Stimulated activated CD4-positive, alpha-beta T cell treated with anti-CD3 and anti-CD28 coated beads, Interleukin-1b, Interleukin-23, amount 100 ng/mL, for 1 hour (primary cell): ENCODE measurements at places on chromosomes 12 and 14.

DNA sequence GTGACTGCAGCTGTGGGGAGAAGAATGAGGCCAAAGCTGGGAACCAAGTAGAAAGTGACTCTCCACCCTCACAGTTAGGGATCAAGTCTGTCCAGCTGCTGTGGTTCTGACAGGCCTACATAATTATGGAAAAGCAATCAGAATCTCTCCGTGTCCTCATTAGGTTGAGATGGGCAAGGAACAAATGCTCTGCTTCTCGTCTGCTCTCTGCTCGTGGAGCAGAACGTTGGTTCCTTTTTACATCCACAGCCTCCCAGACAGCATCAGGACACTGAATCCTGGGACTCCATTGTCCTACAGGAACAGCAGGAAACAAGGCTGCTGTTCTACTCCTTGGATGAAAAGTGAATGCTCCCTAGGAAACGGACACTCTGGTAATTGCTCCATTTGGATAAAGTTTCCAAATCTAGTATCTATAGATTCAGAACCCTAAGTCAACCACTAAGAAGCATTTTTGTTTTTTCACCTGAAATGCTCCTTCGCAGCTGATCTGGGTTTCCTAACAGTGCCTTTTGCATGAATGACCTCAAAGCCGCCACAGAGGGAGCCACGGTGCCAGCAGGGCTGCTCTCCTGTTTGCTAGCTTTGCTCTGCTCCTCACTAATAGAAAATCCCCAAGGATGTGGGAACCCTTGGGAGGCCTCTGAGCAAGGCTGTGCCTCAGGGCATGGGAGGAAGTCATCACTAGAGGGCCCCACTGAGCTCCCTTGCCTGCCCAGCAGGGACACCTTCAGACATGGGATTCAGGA is 102.0 kb downstream of the EGLN3 start:
- no peak for DNase-seq

DNA sequence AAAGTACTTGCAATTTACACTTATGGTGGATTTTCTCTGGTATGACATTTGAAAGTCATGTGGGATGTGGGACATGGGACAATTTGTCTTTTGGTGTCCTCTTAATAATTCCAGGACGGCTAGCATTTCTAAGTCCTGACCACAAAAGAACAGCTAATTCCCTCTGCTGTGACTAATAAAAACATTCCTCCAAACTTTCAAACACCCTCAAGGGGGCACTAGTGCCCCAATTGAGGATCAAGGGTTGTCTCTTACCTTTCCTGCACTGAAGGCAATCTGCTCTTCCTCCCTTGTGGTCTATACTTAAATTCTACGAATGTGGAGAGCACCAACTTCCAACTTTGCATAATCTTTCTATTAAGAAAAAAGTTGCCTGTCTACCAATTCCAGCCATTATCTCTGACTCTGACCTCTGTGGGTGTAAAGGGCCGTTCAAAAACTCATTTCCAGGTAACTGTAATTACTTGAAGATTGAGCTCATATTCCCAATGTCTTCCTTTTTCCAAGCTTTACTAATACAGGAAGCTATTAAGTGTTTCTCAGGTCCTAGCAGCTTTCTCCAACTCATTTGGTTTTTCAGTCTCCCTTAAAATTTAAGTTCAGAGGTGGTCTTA is 210.2 kb downstream of the PTPRO start:
- no peak for DNase-seq

DNA sequence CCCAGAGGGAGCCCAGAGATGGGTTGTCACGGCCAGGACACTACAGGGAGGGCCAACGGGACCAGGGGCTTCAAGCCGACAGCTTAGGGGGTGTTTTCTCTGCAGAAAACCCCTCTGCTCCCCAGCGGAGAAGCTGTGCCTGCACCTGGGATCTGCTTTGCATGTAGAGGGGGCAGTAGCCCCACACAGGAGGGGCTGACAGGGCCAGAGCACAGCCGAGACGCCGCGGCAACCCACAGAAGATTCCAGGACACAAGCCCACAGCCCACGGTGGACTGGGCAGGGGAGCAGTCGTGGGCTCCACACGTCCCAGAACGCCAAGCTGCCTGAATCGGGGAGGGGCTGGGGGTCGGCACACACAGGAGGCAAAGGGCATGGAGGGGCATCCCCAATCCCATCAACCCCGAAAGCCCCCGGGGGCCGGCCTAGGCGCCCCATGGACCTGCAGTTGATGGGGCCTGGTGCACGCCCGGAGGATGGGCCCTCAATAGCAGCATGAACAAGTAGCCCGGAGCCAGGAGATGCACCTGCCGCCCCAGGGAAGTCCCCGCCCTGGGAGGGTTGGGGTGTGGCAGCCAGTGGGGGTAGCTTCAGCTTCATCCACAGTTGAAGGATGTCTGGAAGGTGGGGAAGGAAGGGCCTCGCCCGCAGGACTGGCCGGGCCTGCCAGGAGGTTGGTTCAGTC is 30.5 kb upstream of the TMEM179 start:
- DNase-seq, result no peak

DNA sequence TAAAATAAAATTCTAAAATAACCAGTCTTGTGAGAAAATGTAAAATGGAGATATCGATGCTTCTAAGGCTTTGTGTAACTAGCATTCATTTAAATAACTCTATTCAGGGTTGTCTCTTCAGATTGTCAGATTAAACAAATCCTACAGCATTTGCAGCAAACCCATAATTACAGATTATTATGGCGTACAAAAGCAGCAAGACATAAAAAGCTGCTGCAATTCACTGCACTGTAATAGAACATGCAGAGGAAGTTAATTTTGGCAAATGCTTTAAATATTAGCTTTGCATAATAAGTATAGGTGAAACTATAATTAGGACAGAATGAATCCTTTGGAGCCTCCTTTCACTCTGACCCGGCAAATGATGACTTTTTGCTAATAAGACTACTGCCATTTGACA is 98.3 kb downstream of the INSM2 start:
- DNase-seq, result no peak

DNA sequence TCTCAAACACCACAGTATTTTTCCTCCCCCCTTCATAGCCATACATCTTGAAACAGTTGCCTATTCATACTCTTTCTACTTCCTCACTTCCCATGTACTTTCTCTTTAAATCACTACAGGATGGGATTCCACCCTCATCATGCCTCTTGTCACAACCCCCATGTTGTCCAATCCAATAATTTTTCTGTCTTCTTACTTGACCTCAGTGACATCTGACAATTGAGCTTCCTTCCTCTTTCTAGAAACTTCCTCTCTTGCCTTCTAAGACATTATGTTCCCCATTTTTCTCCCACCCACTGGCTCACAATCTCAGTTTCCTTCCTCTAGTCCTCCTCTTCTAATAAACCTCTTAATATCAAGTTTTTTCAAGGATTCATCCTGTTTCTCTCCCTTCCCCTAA is 5.3 kb downstream of the C2CD5 start:
- no peak for DNase-seq

DNA sequence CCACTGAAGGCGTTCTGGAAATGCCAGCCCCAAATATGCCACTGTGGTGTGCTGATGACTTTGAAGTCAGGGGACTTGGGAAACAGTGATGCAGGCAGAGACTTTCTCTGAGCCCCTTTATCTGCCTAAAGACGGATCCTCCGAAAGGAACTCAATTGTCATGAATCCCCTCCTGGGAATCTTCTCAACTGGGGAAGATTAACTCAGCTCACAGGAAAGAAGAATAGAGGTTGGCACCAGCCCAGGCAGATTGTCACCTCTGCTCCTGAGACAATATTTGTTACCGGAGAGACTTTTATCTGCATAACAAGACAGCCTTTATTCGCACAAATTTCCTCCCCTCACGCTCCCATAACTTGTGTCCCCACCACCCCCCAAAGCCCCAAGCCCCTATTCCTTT is 414.4 kb downstream of the FUT8 start:
- DNase-seq, result no peak

DNA sequence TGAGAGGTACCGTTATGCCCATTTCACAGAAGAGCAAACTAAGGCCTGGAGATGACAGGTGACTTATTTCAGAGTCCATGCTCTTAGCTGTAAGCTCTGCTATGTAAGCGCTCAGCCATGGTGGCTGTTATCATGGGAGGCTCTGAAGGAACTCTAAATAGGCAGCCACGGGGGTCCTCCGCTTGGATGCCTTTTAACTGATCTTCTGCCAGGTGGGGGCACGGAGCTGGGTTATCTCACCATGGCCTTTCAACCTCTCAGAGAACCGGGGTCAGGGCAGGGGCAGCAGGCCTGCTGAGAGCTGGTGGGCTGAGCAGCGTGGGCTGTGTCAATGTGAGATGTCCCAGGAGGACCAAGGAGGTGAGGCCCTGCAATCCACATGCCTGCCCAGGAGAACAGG is 49.7 kb upstream of the RBM19 start:
- DNase-seq, result no peak

DNA sequence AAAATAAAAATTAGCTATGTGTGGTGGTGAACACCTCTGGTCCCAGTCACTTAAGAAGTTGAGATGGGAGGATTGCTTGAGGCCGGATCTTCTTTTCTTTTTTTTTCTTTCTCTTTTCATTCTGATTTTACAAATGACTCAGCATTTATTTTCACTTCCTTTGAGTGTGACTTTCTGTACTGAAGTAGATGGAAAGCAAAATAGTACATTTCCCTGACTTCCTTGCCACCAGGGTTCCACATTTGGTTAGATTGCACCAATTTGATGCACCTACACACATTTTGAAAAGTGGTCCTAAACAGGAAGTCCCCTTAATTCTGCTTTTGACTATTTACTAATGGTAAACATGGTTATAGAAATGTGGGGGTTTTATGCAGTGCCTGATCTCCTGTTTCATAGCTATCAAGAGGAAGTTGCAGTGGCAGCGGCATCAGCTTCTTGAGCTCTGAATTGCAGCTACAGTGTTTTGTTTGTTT is 13.0 kb upstream of the LEMD3 start:
- DNase-seq, result no peak

DNA sequence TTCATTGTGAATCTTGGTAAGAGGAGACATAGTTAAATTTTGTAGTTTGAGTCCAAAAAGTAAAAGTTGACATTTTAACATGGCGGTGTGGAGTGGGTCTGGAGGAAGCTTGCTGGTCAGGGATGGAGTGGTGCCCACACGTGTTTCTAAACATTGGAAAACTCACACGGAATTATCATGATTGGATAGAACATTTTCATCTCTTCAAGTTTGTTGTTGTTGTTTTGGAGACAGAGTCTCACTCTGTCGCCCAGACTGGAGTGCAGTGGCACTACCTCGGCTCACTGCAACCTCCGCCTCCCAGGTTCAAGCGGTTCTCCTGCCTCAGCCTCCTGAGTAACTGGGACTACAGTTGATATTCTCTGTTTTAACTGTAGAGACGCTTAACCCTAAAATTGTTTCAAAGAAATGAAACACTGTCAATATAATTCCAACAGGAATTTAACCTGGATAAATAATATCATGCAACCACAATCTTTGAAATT is 502 bp upstream of the MBIP start:
- DNase-seq, result no peak

DNA sequence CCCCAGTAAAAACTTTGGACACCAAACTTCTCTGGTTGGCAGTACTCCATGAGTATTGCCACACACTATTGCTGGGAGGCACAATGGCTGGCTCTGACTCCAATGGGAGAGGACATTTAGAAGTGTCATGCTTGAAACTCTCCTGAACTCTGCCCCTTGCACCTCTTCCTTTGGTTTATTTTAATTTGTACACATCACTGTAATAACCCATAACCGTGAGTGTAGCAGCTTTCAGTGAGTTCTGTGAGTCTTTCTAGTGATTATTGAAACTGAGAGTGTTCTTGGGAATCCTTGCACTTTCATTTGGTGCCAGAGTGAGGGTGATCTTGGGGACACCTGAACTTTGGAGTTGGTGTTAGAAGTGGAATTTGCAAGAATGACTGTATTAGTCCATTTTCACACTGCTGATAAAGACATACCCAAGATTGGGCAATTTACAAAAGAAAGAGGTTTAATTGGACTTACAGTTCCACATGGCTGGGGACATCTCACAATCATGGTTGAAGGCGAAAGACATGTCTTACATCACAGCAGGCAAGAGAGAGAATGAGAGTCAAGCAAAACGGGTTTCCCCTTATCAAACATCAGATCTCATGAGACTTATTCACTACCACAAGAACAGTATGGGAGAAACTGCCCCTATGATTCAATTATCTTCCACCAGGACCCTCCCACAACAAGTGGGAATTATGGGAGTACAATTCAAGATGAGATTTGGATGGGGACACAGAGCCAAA is 41.3 kb upstream of the CEP83 start:
- no peak for DNase-seq

- no peak for DNase-seq
Measured at GRCh38 chr12:51943346-51943745, 8.2 kb upstream of the ACVR1B start.

DNA sequence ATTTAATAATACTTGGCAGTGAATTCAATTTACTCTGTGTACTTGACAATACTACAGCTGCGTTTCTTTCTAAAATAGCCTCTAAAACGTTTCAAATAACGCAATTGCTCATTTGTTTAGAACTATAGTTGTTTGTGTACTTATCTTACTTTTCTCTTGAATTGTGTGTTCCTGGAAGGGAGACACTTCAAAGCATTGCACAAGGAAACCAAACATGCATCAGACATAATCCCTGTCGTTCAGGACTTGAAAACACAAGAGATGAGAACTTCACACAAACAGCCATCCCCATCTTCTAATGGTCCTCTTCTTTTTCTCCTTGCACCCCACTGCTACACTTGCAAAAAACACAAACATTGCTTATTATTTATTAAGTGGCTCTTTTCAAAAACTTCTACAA is 38.5 kb downstream of the PTGER2 start:
- no peak for DNase-seq

GRCh38 chr14:91078095-91078737 is 17.8 kb upstream of the RPS6KA5 start:
- DNase-seq, result no peak

- DNase-seq, result no peak
Measured at GRCh38 chr12:1936406-1937320, 18.2 kb upstream of the CACNA2D4 start.

DNA sequence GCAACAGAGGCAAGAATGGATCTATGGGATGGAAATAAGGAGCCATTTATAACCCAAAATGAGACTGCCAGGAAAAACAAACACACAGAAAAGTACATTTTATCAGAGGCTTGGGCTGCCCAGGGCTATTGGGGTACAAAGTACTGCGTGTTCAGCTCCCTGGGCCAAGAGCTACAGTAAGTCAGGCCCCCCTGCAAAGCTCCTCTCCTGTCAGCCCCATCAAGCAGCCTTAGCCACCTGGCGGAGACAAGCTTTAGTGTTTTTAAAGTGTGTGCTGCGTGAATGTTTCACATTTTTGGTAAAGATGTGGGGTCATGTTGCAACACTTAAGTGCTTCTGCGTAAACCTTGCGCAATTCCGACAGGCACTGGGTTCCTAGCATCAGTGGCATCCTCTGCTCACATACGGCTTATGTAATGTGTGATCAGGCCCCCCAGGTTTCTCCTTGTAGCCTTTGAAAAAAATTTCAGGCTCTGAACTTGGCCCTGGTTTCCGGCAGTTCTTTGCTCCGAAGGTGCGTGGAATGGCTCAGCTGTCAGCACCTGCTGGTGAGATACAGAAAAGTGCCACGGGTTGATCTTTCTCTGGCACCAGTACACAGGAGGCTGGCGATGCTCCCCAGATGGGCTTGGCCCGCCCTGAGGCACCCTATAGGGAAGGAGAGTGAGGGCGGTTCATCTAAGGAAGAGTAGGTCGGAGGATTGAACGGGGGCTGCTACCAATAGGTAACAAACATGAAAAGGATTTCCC is 198.7 kb upstream of the EEA1 start:
- DNase-seq, result no peak
